ENCODE measurements at places on chromosomes 6 and 20.
A peak's percentile ranks its signal among the peaks of the same experiment; 100 is the strongest.

GRCh38 chr6:38039502-38039901 lies 220.0 kb downstream of the ZFAND3 start:
- peak; percentile 35 for DNase-seq

GRCh38 chr6:101936516-101936915 lies 543.0 kb downstream of the GRIK2 start:
- DNase-seq: no peak

GRCh38 chr20:52972965-52973819 lies 1.0 kb downstream of the TSHZ2 start:
- no peak for DNase-seq

DNA sequence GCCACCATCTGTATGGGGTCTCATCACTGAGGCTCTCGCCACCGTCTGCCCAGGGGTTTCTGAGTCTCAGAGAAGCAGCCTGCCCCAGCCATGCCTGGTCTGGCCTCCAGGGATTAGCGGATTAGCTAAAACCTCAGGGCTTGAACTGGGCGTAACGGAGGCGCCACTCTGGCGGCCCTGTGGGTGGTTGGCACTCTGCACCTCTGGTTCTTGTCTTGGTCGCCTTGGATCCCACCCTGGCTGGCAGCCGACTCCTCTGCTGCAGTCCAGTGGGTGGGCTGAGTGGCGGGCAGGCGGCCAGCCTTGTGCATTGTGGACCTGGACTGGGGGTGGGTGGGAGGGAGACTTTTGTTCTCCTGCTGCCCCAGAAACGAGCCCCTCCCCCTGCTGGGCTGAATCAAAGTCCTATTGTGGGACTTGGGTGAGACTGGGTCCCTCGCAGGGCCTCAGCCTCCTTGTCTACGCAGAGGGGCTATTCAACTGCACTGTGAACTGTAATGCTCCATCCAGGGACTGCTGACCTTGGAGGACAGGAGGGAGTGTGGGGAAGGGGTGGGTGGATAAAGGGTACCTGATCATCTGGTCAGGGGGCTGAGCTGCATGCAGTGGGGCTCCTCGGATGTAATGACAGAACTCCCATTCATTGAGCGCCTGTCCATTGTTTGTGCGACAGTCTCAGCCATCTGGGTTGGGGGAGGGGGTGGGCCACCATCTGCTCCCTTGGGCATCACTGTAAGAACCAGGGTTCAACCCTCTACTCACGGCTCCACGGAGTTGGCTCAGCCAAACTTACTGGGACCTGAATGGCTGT lies 23.9 kb downstream of the SUN5 start:
- DNase-seq: no peak

GRCh38 chr20:8476021-8476420 lies 344.0 kb downstream of the PLCB1 start:
- no peak for DNase-seq

GRCh38 chr6:26335631-26336323 lies 29.2 kb upstream of the BTN3A2 start:
- no peak for DNase-seq

GRCh38 chr6:157944983-157945931 lies 36.4 kb upstream of the SYNJ2 start:
- DNase-seq: no peak

All from fibroblast of skin of back (primary cell).